ENCODE measurements at places on chromosomes 1 and 21. TPM values are rescaled to one million over a fixed set of nuclear protein-coding genes. Genes with fewer than 3 reads are reported as not detected.

OR2L5 gene
- not detected for polyA plus RNA-seq

GRCh38 chr1:160863061-160863773, 530 bp upstream of the CD244 start:
- no peak for DNase-seq

KIF17 gene
- polyA plus RNA-seq, result 10.3 TPM

DNA sequence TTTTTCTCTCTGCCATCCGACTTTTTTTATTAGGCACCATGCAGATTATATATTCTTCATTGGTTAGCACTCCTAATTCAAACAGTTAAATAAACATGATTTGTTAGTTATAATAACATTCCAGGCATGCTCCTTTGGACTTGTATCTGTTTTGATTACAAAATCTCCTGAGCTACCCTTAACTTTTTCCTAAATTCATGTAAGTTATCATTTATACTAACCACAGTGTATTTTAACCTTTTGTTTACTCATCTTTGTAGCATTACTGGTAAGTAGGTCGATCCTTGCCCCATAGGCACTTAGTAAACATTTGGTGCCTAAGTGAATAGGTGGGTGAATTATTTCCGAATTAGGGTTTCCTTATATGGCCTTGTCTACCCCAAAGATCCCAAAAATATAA, 43.8 kb downstream of the MIER1 start:
- no peak for DNase-seq

DNA sequence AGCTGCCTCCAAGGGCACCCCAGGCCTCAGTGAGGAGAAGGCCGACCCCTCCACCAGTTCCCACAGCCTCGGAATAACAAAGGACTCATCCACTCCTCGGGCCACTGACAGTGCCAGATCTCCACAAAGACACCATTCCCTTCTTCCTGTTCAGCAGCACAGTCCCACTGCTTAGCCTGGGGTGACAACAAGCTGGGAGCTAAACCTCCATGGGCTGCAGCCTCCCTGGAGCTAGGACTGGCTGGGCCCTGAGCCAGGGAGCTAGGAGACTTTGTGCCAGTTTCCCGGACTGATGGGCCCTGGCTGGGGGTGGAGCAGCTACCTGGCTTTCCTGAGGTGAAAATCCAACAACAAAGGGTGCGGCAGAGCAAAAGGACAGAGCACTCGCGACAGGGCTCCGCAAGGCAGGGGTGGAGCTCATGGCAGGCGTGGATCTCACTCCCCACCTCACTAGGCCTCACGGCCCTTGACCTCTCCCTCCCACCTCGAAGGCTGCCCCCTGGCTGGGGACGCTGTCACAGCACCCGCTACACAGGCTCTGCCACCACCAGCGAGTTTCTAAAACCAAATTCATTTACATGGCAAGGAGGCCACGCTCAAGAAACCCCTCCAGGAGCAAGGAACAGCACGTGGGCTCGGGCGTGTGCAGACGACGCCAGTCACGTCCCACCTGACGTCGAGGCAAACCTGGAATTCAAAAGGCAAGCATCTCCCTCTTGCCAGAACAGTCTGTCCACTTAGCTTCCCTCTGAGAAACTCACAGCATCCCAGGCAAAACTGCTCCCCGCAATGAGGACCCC, 13.8 kb downstream of the SLC35E2B start:
- no peak for DNase-seq

DNA sequence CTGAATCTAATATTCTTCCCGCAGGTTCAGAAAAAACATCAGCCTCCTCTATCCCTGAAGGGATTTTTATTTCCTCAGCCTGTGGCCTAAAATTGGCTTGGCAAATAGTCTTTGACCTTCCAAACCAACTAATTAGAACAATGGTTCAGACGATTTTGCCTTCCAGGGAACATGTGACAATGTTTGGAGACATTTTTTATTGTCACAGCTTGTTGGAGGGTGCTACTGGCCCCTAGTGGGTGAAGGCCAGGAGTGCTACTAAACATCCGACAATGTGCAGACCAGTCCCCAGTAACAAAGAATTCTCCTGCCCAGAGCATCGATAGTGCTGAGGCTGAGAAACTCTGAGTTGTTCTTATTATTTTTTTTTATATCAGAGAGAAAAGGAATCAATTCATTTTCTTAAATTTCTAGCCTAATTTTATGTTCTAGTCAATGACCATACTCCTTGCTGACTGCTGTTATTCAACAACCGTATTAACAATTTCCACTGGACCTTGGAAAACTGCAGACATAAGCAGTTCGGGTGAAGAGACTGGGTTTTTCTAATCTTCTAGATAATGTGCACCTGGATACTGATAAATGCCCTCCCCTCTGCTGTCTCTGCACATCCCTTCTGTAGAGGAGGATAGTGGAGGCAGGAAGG, 280.7 kb downstream of the LMX1A start:
- DNase-seq, result no peak

GRCh38 chr1:34784751-34785221, 3.8 kb downstream of the GJB3 start:
- DNase-seq, result no peak

Measured in right lung (tissue), 10 donors.